ENCODE measurements at places on chromosomes 2 and 18.

DNA sequence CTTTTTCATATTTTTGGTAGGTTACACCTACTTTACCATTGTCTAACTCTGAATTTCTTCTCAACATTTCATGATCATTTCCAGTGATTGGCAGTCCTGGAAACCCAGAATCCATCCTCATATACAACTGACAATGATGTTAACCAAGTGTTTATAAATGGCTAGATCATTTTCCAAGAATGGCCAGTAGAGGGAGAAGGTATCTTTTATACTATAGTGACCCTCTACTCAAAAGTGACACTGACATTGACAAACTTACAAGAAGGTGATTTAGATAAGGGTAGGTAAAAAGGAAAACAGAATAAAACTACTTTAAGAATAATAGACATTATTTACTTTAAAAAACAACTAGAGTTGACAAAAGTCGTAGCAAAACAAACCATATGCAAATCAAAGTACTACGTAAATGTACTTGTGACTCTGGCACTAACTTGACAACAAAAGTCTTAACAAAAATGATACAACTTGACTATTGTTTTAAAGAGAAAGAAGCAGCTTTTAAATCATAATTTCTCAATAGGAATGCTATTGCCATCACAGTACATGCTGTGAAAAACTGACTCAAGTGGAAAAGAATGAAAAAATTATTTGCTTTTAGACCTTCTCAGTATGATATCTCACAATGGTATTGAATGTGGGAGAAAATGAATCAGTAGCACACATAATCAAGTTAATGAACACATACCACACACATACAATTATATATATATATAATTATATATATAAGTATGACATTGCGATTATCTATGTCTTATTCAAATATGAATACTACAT lies 76.6 kb upstream of the GRB14 start:
- DNase-seq = no peak

DNA sequence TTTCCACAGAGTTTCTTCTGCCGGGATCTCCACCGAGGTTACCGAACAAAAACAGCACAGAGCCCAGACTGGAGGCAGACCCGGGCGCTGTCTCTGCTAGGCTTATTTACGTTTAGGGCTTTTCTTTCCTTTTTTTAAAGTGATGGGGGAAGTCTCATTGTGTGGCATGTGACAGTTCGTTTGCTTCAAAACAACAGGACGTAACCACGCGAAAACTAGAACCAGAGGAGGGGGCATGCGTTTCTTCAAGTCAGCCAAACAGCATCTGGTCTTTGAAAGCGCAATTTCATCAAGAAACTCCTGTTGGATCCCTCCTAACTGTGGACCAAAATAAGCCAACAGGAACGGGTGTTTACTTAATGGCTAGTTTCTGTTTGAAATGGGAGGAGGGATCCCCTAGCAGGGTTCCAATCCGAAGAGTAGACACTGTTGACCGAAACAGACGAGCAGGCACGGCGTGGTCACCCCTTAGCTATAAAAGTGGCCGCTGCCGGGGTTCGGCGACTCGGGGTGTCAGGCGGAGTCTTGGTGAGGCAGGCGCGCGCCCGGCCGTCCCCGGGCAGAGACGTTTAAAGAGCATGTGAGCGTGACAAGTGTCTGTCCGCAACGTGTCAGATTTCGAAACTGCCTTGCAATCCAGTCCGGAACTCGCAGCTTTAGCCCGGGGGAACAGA lies 997 bp upstream of the TGIF1 start:
- peak; percentile 86 for DNase-seq

DNA sequence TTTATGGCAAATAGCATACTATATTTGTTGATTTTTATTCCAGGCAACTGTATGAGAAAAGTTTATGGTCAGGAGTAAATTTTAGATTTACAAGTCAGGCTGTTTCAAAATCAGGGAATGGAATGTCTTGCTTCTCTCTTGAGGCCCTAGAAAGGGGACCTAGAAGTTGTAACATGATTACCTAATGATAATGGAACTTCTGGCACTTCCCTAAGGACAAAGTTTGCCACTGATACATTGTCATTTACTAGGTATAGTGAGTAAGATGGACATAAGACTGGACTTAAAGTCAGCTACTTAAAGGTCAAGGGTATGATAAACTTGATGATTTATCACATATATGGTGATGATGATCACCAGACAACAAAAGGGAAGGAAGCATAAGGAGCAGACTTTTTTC lies 103.3 kb upstream of the VRK2 start:
- DNase-seq = no peak

GRCh38 chr2:98727369-98728087 lies 3.4 kb downstream of the MGAT4A start:
- DNase-seq = no peak

- DNase-seq = no peak
Measured at GRCh38 chr18:31154181-31154580, 8.5 kb downstream of the DSC1 start.

DNA sequence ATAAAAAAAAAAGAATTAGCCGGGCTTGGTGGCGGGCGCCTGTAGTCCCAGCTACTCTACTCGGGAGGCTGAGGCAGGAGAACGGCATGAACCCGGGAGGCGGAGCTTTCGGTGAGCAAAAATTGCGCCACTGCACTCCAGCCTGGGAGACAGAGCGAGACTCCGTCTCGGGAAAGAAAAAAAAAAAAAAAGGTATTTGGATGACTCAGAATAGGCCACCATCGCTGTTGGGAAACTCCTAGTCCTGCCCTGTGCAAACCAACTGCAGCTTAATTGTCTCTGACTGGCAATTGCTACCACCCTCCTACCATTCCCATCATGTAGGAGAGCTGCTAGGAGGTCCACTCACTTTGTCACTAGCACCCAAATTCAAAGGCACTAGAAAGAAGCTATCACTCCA lies 43.5 kb downstream of the ATP8B1 start:
- no peak for DNase-seq

DNA sequence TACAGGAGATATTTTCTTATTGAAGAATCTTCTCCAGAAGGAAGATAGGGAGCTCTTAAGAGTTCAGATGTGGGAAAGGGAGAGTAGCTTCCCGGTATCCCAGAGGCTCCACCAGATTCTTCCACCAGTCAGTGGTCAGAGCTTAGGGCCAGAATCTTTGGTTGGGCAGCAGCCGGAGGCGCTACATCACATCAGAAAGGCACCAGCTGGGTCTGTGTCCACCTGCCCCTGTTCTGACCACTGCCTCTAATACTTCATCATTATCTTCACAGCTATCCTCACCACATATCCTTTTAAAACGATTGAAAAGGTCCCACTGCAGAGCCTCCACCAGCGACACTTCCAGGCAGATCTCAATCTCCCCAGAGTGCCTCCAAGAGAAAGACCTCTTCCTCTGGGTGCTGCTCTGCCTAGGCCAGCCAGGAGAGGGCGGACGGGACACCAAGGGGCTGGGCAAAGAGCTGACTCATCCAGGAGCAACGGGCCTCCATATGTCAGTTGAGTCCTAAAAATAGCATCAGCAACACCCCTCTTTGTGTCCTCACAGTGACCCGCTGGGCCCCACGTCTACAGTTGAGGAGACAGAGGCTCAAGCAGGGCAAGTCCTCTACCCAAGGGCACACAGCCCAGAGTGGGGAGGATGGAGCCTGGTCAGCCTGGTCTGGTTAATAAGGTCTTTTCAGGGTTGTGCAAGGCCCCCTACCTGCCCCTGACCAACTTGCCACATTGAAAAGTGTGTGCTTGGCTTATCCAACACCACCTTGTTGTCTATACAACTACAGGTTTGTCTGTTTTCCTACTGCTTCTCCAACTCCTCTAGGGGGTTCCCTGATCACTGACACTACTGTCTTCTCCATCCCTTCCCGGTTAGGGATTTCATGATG lies 81.2 kb downstream of the ADD2 start:
- no peak for DNase-seq
